LoVo (cell line): ENCODE measurements at places on chromosomes 16 and 17.
A peak's percentile ranks its signal among the peaks of the same experiment; 100 is the strongest.

GRCh38 chr17:18093616-18094408 lies 6.1 kb downstream of the DRG2 start:
- DNase-seq = no peak

DNA sequence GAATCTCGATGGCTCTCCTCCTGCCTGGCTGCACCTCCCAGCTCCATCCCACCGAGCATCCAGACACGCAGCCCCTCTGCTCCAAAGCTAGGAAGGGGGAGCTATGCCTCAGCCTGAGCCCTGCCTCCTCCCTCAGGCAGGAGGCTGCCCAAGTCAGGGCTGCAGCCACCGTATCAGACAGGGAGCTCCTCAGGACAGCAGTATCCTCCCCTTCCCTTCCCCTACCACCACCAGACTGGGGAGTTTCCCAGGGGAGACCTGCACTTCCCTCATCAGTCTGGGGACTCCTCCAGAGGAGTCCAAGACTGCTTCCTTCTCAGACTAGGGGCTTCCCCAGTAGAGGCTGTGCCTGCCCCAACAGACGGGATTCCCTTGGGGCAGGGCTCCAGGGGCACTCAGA lies 17.5 kb downstream of the TMEM132E start:
- no peak for DNase-seq

GRCh38 chr16:88760424-88761142 lies 24.4 kb downstream of the PIEZO1 start:
- DNase-seq = peak; percentile 33

GRCh38 chr16:49344401-49344800 lies 29.2 kb upstream of the C16orf78 start:
- DNase-seq = no peak

GRCh38 chr17:44707755-44708400 lies 587 bp upstream of the DBF4B start:
- no peak for DNase-seq

DNA sequence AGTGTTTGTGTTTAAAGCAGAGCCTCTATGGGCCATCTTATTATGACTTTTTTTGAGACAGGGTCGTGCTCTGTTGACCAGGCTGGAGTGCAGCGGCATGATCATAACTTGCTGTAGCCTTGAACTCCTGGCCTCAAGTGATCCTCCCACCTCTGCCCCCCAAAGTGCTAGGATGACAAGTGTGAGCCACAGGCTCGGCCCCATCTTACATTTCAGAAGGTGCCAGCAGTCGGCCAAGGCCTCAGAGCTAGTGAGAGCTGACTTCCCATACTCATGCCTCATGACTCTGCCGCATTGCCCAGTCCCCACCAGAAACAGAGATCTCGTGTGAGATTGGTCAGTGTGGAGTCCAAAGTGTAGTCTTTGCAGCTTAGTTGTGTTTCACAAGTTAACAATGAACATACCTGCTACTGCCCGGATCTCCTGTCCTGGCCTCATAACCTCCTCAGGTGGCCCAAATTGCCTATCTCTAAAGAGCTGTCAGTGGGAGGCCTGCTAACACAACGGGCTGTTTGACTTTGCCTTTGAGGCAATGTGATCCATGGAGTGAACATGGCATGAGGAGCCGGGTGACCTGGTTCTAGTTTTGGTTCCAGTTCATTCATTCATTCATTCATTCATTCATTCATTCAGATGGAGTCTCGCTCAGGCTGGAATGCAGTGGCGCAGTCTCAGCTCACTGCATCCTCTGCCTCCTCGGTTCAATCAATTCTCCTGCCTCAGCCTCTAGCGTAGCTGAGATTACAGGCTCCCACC lies 13.7 kb downstream of the MINK1 start:
- no peak for DNase-seq

- DNase-seq = no peak
Measured at GRCh38 chr17:43608313-43608712, 53.4 kb downstream of the MEOX1 start.

- no peak for DNase-seq
Measured at GRCh38 chr17:50625032-50625871, 9.4 kb upstream of the ABCC3 start.

DNA sequence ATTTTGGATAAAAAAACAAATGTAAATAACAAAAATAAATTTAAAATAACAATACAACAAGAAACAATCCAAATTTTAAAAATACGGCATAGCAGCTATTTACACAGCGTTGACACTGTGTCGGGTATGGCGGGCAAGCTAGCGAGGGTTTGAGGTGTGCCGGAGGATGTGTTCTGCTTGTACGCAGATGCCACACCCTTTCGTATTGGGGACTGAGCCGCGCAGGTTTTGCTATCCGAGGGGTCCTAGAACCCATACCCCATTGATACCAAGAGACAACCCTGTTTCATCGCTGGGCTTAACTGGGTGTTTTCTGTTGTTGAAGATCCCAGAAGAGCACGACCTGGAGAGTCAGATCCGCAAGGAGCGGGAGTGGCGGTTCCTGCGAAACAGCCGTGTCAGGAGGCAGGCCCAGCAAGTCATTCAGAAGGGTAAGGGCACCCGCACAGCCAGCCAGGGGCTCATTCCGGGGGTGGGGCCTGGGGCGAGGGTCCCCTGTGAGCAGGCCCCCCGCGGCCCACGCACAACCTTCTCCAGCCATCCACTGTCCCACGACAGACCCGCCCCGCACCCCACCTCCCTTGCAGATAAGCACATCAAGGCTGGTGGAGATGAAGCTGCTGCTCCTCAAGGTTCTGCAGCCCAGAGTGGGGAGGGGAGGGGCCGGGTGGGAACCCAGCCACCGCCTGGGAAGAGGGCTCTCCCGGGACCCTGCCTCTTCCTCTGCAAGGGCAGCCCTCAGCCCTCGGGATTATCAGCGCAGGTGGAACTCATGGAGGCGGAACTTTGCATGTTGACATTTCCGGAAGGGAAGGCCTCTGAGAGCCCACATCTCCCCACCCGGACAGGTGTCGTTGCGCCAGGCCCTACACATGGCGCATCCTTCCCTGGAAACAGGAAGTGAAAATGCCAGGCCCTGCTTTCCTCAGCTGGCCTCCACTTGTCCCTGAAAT lies 51.2 kb upstream of the CHMP6 start:
- DNase-seq = no peak

- no peak for DNase-seq
Measured at GRCh38 chr17:34615326-34615725, 35.9 kb downstream of the TMEM132E start.

DNA sequence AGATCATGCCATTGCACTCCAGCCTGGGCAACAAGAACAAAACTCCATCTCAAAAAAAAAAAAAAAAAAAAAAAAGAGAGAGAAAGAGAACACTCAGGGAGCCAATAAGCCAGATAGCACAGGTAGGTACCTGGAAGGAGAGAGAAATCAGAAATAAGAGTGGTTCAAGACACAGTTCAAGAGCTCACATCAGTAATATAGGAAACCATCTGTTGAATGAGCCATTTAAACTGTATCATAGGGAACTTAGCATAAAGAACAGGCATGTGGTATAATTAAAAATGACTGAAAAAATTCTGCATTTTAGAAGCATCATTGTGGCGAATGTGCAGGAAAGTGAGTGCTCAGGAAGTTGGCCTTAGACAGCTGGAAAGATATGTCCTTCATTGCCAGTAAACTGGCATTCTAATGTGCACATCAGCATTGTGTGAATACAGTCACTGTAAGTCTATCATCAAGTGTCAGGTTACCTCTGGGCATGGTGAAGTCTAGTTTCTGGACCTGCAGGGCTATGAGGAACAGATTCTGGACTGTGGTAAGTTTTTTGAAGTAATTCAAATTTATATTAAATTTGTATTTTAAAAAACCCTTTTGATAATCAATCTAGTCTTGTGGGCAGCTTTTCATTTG lies 20.4 kb downstream of the KRT12 start:
- DNase-seq = no peak

- peak; percentile 52 for DNase-seq
Measured at GRCh38 chr17:75288770-75289114, 491 bp downstream of the SLC25A19 start.

DNA sequence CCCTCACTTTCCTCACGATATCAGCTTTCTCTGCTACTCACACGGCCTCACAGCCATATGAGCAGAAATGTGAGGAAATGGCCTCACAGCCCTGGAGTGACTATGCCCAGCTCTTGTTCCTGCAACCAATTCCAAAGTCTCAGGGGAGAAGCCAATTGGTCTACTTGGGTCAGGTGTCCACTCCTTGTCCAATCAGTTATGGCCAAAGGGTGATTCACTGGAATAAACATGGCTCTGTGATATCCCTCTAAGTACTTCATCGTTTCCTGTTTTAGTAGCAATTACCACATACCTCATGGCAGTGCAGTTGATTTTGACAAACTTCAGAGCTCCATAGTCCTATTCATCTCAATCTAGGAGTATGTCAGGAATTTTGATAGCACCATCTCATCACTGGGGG lies 195.4 kb downstream of the KATNIP start:
- DNase-seq = no peak

DNA sequence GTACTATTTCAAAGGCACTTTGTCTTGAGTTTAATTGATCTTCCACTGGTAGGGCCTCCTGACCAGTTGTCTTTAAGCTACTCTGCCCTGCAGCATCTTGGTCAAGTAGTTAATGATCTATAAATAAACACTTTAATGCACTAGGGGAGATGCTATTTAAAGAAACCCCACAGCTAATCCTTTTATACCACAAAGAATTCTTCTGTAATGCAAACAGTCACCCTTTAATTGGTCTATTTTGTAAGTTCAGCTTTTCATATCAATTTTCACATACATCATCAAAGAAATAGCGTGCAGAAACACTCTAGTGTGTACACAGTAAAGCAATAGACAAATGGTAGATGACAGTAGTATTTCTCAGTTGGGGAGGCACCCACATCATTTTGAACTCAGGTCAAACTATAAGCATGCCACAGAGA lies 70.3 kb downstream of the PMP22 start:
- DNase-seq = no peak

DNA sequence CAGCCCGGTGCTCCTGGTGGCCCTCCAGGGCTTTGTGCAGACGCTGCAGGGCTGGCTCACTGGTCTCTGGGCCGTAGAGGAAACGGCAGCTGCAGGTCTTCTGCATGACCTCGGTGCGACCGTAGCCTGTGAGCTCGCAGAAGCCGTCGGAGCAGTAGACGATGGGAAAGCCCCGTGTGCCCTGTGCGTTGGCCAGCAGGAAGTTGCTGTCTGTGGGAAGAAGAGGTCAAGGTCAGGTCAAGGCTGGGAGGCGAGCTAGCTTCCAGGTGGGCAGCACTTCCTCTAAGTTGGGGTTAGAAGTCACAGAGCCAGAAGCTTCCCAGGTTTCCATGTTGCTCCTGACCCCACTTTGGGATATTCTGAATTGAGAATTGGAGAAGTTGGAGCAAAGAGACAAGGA lies 2.1 kb downstream of the KCNH4 start:
- DNase-seq = no peak

GRCh38 chr16:74563828-74564263 lies 43.1 kb downstream of the GLG1 start:
- no peak for DNase-seq

DNA sequence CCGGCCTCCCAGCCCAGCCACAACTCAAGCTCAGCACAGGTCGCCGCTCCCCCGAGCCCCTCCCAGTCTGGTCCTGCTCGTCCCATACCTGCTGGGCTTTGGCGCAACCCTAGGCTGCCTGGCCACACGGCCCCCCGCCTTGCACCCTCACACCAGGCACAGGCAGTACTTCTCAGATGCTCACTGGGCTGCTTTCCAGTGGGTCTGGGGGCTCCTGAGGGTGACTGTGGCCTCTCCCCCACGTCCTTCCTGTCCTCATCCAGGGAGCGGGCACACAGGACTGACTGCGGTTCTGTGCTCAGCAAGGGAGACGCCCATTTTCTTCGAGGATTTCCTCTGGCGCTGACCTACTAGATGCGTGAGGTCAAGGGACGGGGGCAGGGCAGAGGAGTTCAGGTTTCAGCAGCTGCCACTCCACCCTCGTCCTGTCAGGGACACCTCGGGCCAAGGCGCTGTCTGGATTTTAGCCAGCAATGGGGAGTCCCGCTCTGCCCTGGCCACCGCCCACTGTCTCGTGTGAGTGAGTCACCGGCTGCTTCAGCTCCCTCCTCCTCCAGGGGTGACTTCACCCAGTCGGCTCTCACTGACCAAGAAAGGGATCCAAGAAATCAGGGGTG lies 115.8 kb downstream of the NPIPB11 start:
- DNase-seq = peak; percentile 94

DNA sequence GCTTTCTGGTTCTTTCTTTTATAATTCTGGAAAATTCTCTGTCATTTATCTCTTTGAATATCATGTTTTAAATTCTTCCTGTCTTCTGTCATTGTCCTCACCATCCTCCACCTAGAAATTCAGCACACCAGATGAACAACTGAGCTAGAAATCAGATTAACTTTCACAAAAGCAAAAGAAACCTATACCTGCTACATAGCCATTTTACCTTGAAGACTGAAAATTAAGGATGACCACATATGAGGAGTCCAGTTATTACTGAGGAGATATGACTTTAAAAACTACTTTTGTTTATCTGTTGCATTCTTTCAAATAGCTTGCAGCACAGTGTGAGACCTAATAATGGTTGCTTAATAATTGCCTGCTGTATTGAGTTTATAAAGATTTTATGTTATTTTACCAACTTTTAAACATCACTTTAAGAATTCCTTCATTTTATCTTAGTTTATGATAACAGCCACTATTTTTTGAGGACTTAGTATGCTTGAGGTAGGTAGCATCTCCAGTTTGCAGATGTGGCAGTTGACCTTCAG lies 104.3 kb downstream of the BCAS3 start:
- DNase-seq = no peak

DNA sequence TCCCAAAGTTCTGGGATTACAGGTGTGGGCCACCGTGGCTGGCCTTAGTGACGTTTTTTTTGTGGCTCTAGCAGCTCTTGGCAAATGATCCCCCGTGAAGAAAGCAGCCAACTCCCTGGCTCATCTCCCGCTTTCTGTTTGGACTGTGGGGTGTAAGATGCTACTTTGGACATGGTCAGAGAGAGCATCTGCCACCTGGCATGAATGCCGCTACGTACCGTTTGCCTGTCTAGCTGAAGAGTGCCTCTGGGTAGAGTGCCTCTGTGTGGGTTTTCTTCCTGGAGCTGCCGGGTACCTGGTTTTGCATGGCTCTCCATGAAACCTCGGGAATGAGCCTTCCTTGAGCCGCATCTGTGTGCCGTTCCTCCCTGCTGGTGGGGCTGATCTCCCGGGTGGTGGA lies 34.3 kb downstream of the NDEL1 start:
- DNase-seq = no peak

GRCh38 chr17:1146561-1147265 lies 33.1 kb downstream of the ABR start:
- DNase-seq = no peak

- peak; percentile 26 for DNase-seq
Measured at GRCh38 chr17:4769628-4770027, 2.1 kb upstream of the TM4SF5 start.

DNA sequence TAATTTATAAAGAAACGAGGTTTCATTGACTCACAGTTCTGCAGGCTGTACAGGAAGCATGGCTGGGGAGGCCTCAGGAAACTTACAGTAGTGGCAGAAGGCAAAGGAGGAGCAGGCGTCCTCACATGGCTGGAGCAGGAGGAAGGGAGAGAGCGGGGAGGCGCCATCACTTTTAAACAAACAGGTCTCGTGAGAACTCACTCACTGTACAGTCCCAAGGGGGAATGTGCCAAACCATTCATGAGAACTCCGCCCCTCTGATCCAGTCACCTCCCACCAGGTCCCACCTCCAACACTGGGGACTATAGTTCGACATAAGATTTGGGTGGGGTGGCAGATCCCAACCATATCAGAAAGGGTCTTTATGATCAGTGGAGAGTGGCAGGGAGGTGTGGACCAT lies 392.4 kb upstream of the TNRC6C start:
- DNase-seq = no peak
